Dermis blood vessel endothelial cell (primary cell): ENCODE measurements at places on chromosomes 13 and 19. TPM values are rescaled to one million over a fixed set of nuclear protein-coding genes. Genes with fewer than 3 reads are reported as not detected.

Gene CGB2
- not detected in 2 replicates for total RNA-seq

Gene TSKS
- 0.17 TPM in 1 of 2 replicates, not detected in the other for total RNA-seq

Gene AMER2
- total RNA-seq = not detected in 2 replicates

Gene FFAR3
- under 0.01 TPM in 1 of 2 replicates, not detected in the other for total RNA-seq

Gene NLRP11
- total RNA-seq = 0.05 TPM in 1 of 2 replicates, not detected in the other

Gene CLDN10
- 0.88 and 1.2 TPM in 2 replicates for total RNA-seq

Gene PROZ
- 0.17 TPM in 1 of 2 replicates, not detected in the other for total RNA-seq

Gene STARD13
- 27.1 and 27.7 TPM in 2 replicates for total RNA-seq

Gene CDC42EP5
- 86.9 and 136 TPM in 2 replicates for total RNA-seq

Gene ZNF222
- 4.8 and 7.5 TPM in 2 replicates for total RNA-seq

Gene IZUMO2
- not detected in 2 replicates for total RNA-seq

Gene SOX1
- total RNA-seq = not detected in 2 replicates

Gene KLF1
- total RNA-seq = 0.17 TPM in 1 of 2 replicates, not detected in the other

Gene CEACAM3
- total RNA-seq = not detected in 2 replicates

Gene PTGER1
- total RNA-seq = 0.17 and 0.42 TPM in 2 replicates

Gene ZNF69
- 13.0 and 15.8 TPM in 2 replicates for total RNA-seq
